ENCODE measurements at places on chromosomes 3 and 15.

DNA sequence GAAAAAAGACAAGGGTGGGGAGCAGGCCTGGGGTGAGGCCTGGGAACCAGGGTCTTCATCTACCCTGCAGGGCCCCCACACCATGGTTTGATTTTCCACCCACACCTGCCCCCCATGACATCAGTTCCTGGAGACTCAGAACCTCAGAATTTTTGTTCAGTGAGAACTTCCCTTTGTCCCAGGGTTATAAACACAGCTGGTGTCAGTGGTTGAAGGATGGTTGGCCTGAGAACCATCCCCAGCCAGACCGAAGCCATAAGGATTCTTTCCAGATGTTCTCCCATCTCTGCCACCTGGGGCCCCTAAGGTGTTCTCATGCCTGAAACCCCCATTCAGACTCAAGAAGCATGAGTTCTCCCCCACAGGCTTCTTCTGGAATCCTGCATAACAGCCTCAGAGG lies 16.6 kb downstream of the CCDC33 start:
- no peak for DNase-seq

DNA sequence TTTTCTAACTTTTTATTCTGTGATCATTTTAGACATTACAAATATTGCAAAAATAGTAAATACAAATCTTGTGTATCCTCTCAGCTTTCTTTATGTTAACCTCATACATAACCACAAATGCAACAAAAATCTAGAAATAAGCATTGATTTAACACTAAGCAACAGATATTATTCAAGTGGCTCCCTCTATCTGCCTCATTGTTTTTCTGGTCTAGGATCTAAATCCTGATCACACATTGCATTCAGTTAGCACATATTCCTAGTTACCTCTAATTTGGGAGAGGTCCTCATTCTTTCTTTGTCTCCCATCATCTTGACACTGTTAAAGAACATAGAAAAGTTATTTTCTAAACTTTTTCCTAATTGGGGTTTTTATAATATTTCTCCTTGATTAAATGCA lies 1126.0 kb downstream of the ROBO2 start:
- DNase-seq: no peak

DNA sequence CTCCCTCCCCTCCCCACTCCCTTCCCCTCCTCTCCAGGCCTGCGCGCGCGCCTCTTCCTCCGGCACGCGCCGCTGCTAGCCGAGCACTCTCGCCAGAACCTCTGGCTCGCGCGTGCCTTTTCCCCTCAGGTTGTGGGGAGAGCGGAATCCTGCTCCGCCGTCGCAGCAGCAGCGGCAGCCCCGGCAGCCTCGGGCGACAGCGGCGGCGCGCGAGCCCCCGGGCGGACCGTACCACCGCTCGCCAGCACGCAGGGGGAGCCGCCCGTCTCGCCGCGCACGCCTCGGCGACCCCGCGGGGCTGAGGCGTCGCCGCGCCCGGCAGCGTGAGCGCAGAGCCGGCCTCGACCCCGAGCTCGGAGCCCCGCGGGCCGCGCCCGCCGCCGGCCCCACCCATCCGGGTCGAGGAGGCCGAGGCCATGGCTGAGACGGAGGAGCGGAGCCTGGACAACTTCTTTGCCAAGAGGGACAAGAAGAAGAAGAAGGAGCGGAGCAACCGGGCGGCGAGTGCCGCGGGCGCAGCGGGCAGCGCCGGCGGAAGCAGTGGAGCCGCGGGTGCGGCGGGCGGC lies at the start of gene CDV3:
CDV3 (plus strand) TSS at position 58 of the 566 bp plus-strand sequence; CDS start at position 417, 359 bp downstream.
- DNase-seq: no peak

DNA sequence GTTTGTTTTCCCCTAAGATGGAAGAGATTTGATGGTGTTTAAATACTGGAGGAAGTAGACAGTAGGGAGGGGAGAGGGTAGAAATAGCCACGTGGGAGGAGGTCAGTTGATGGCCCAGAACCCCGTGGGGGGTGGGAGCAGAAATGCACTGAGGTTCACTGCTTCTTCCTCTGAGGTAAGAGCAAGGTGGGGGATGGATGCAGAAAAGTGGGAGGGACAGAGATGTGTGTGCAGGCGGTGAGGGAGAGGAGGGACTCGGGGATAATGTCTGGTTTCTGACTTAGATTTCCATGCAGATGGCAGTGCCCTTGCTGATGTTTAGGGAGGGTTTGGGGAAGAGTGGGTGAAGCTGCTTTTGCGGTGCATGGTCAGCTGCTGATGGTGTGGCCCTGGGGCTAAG lies 102.9 kb downstream of the ARNT2 start:
- no peak for DNase-seq

DNA sequence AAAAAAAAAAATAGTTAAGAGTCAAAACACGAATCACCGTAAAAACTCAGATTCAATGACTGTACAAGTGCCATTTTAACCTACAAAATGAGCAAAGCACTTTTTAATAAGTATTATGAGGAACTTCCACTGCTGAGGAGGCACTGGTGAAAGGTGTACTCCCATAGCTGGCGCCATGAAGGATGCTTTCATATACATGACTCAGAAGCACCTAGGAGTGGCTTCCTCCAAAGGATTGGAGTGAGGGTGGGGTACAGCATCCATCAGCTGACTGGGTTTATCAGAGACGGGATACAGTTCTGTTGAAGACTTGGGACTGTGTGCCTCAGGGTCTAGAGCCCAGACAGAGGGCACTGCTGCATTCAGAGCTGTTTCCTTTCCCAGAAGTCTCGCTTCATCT lies 60.9 kb upstream of the MEX3B start:
- DNase-seq: no peak

DNA sequence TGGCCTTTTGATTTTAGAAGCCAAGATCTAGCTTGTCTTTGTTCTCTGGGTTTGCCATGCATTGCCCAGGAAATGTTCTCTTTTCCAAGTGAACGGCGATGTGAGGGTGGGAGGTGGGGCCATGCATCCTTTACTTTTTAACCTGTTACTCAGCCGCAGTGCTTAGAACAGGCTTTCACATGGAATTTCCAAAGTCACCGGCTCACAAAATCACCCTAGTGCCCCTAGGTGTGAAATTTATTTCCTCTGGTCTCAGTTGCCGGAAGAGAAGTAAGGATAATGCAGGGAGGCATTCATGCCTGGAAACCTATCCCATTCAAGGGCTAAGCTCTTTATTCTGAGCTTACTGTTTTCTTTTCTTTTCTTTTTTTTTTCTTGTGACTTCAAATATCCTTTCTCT lies 93.2 kb downstream of the CACNA2D3 start:
- no peak for DNase-seq

DNA sequence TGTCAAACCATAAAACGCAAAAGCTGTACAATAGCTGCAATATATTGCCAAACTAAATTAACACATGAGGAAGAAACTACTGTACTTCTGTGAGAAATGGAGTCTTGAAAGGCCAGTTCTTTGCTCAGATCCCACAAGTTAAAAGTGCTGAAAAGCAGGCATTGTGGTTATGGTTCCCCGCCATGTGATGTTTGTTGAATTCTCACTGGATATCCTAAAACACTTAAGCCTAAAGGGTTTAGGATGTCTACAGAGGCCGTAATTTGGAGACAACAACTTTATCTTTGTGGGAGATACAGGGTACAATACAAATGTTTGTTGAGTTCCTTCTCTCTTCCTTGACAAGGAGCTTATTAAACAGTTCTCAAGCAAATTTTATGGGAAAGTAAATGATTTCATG lies 53.2 kb downstream of the TMEM212 start:
- DNase-seq: no peak

GRCh38 chr3:105449414-105449813 lies 82.7 kb downstream of the ALCAM start:
- DNase-seq: no peak

GRCh38 chr3:109731639-109732473 lies 394.5 kb upstream of the DPPA4 start:
- no peak for DNase-seq

DNA sequence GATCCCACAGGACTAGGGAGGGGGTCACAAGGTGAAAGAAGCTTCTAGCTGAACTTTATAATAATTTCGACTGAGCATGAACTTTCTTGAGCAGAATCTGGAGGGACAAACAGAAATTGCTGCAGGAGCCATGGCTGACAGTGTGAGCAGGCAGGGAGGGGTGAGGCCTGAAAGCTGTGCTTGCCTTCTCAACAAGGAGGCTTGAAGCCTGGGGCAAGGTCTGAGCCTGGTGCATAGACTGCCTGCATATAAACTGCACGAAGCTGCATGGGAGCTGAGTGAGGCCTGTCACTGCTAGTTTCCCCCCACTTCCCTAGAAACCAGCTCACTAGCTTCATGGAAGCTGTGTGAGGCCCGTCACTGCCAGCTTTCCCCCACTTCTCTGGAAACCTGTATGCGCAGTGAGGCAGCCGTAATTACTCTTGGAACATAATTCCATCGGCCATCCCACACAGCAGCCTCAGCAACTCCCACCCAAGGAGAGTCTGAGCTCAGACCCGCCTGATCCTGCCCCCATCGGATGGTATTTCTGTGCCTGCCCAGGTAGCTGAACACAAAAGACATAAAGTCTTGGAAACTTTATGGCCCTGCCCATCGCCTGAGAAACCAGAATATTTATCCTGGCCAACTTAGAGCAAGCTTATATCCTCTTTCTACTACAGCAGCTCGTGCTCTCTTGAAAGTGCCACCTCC lies 136.5 kb downstream of the PLCH1 start:
- no peak for DNase-seq

DNA sequence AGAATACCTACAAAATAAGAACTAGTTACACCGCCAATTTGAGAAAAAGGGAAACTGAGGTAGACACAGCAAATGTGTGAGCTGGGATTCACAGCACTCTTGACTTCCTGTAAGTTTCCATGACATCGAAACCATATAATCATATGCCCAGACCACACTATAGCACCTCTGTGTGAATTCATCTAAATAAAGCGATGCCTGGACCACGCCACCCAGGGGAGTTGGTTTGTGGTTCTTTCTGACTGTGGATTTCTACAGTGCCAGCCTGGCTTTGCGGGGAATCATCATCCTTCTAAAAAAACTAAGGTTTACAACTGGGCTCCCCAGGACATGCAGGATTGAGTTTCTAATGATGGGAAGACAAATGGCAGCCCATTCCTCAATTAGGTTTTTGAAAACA lies 23.5 kb upstream of the CA12 start:
- no peak for DNase-seq

DNA sequence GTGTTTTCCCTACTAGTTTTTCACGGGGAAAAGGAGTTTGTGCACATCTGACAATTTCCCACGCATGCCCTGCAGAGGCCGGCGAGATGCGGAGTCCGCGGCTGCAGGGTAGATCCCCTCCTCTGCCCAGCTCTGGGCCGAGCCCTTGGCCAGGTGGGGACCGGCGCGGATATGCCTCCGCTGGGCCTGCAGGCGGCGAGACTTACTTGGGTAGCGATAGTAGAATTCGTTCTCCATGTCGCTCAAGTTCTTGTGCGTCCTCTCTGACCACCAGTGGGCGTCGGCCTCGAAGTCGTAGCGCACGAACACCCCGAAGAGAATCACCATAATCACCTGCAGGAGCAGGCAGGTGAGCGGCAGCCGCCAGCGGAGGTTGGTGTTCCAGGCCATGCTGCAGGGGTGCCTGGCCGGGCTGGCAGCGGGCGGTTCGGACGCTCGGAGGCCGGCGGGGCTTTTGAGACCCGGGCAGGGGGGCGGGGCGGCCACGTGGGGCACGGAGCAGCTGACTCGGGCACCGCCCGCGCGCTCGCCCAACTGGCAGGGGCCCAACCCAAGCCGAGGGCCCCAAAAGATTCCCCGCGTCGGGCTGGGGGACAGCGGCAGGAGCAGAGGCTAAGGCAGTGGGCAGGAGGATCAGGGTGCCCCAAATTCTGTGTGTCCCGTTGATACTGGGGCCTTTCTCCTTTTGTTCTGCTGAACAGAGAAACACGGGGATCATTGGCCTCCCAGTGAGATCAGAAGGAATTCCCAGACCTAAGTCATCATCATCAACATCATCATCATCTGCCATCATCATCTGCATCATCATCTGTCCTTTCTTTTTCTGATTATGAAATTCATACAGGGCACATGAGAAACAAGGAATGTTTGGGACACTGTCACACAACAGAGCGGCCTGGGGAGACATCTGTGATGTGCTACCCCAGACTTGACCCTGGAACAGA lies at the start of gene RHCG:
RHCG (minus strand) TSS at position 429 of the 944 bp plus-strand sequence; CDS start at position 390, 39 bp downstream.
- DNase-seq: peak; percentile 59

GRCh38 chr15:96088650-96089049 lies 241.8 kb upstream of the NR2F2 start:
- no peak for DNase-seq

- DNase-seq: no peak
Measured at GRCh38 chr15:96395687-96396086, 65.2 kb downstream of the NR2F2 start.

- DNase-seq: no peak
Measured at GRCh38 chr3:80307844-80308243, 540.0 kb upstream of the ROBO1 start.

GRCh38 chr15:58330741-58331559 lies 100.8 kb upstream of the LIPC start:
- peak; percentile 2 for DNase-seq

DNA sequence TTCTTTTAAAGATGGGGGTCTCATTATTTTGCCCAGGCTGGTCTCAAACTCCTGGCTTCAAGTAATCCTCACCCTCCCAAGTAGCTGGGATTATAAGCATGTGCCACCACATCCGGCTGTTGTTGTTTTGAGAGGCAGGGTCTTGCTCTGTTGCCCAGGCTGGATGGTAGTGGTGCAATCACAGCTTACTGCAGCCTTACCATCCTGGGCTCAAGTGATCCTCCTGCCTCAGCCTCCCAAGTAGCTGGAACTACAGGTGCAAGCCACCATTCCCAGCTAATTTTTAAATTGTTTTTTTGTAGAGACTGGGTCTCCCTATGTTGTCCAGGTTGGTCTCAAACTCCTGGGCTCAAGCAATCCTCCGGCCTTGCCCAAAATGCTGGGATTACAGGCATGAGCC lies 105.5 kb downstream of the SENP2 start:
- no peak for DNase-seq

DNA sequence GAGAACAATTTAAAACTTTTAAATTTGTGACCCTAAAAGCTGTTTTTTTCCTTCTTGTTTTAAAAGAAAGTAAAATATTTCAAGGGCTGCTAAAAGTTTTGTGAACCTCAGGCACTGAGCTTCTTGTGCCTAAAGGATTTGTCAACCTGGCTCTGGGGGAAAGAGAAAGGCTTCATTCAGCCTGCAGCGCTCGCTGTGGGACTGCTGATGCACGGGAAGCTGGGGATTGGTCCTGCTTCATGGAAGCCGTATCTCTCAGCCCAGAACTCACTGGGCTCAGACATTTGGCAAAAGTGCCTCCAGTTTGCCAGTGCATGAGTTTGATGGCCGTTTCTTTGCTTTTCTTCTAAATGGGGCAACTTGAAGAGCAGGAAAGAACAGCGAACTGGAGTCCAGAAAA lies 30.8 kb downstream of the TPRG1 start:
- no peak for DNase-seq

- no peak for DNase-seq
Measured at GRCh38 chr3:125185805-125186204, 26.7 kb downstream of the SLC12A8 start.

GRCh38 chr3:133135306-133135705 lies 97.1 kb downstream of the TMEM108 start:
- DNase-seq: no peak

DNA sequence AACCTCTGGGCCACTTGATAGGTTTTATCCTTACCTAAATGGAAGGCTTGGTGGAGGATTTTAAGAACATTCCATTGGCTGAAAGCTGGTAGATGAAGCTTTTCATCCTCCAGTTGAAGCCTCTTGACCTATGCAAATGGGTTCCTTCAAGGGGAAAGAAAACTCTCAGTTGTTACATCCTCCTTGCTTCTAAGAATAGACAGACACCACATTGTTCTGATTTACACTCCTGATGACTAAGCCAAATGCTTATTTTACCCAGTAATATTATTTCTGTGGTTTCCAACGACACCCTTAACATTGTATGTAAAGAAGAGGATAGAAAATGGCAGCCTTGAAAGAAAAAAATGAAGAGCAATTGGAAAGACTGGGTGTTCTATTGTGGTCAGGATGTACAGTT lies 480.5 kb downstream of the OTOL1 start:
- no peak for DNase-seq

Data from PC-9 (cell line).